ENCODE measurements at places on chromosomes 2 and 18. TPM values are rescaled to one million over a fixed set of nuclear protein-coding genes. Genes with fewer than 3 reads are reported as not detected.
A peak's percentile ranks its signal among the peaks of the same experiment; 100 is the strongest.

The LYPD6 gene
- 0.38 TPM for total RNA-seq

The DYNAP gene
- total RNA-seq: not detected

The RHBDD1 gene
- total RNA-seq: 39.3 TPM

The STON1 gene
- total RNA-seq: 44.7 TPM

The HOXD13 gene
- not detected for total RNA-seq

The SYT4 gene
- total RNA-seq: not detected

The RAB10 gene
- total RNA-seq: 86.1 TPM

DNA sequence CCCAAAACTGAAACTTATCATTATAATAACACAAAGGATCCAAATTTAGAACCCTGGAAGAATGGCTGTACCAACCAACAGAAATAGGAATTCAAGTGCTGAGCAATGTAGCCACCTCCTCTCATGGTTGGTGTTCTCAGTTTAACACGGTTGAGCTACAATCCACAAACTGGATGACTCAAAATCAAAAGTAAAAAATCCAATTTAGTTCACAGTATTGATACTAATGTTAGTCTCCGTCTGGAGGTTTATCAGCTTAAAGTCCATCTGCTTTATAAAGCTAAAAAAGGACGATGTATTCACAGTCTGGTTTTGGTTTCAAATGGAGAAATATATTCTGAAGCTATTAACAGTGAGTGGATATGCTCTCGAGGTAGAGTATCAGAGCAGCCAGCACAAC is 40.5 kb downstream of the CNTNAP5 start:
- DNase-seq: no peak

DNA sequence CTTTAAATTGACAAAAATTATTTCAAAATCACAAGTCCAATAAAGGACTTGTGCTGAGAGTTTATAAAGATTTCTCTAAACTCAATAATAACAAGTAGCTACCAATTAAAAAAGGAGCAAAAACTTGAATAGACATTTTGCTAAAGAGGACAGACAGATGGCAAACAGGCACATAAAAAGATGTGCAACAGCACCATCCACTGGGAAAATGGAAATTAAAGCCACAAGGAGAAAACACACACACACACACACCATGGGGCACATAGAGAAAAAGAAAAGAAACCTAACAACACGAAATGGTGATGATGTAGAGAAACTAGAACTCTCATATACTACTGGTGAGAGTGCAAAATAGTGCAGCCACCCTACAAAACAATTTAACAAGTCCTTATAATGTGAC is 12.6 kb upstream of the SLC9A4 start:
- no peak for DNase-seq

DNA sequence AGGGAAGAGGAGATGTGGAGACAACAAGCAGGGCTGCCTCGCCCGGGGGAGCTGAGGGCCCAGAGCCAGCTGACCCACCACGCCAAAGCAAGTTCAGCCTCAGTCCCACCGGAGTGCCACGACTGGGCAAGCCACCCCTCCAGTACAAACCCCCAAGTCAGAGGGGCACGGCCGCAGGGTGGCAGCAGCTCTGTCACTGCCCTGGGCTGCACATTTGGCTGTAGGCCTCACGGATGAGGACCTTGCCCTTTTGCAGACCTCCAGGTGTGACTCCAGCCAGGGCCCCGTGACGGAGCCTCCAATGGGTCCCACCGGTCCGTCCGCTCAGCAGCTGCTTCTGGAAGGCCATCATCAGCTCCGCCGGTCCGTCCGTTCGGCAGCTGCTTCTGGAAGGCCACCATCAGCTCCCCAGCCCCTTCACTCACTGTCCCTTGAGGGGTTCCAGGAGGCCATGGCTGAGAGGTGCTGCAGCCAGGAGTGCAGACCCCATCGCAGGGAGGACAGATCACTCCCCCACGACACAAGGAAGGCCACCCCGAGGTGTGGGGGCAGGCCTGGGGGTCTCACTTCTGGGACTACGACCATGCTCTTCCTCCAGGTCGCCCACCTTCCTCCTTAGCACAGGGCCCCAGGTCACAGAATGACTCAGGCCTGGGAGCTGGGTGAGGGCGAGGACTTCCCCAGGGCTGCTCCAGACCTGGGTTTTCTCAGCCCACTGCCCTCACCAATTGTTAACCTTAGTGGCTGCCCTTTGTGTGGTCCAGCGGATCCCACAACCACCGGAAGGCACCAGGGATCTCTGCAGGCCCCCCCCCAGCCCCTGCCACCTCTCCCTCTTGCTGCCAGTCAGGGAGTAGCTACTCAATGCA is 24.6 kb upstream of the STK25 start:
- DNase-seq: no peak

DNA sequence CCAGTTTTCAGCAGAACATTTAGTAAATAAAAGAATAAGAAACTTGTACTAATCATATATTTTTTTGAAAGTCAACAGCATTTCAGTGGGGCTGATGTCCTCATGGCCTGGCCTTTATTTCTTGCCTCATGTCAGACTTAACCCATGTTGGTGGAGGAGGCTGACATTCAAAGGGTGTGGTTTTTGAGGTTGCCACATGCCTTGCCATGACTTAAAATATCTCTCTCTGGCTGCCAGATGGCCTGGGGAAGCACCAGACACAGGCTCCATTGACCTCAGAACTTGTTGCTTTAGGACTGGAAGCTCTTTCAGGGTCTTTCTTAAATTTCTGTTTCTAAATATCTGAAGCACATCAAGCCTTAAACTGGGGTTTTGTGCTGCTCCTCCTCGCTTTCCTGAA is 32.5 kb upstream of the CD28 start:
- DNase-seq: no peak

DNA sequence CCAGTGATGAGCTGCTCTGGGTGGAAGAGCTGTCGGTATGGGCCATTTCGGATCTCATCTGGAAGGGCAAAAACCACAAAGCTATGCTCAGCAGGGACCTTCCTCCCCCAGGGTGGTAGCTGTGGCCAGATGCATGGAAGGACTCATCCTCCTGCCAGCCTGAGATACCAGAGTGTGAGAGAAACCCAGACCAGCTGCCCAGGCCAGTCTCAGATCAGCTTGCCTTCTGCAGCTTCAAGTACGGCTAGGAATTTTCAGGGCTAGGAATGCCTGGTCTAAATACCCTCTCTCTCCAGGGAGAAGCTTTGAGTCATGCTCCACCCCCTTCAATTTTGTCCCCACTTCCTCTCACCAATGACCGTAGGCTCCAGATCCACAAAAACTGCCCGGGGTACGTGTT is 1.4 kb upstream of the TUBA4B start:
- peak; percentile 36 for DNase-seq

DNA sequence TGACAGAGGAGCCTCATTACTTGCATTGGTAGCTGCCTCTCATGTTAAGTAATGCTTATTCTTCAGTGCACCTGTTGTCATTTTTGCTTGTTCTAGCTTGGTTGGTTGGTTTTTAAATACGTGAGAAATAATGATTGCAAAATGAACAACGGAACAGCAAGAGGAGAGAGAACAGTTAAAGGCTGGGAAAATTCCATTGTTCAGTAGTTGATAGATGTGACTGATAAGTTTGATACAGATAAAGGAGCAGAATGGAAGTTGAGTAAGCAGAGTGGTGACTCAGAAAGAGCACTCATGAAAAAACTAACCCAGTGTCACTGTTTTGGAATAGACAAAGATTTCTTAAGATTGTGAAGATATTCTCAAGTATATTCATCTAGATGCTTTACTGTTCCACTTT is 50.5 kb downstream of the MTA3 start:
- DNase-seq: no peak

DNA sequence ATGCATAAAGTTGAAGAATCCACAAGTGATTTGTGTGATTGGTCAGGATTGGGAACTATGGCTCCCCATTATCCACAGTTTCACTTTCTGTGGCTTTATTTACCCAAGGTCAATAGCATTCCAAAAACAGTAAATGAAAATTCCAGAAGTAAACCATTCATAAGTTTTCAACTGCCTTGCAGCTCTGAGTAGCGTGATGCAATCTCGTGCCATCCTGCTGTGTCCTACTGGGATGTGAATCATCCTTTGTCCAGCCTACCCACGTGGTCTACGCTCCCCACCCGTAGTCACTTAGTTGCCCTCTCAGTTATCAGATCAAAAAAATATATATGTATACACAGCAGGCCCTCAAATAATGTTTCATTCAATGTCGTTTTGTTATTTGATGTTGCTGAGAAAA is 89.0 kb upstream of the DLGAP1 start:
- DNase-seq: no peak

DNA sequence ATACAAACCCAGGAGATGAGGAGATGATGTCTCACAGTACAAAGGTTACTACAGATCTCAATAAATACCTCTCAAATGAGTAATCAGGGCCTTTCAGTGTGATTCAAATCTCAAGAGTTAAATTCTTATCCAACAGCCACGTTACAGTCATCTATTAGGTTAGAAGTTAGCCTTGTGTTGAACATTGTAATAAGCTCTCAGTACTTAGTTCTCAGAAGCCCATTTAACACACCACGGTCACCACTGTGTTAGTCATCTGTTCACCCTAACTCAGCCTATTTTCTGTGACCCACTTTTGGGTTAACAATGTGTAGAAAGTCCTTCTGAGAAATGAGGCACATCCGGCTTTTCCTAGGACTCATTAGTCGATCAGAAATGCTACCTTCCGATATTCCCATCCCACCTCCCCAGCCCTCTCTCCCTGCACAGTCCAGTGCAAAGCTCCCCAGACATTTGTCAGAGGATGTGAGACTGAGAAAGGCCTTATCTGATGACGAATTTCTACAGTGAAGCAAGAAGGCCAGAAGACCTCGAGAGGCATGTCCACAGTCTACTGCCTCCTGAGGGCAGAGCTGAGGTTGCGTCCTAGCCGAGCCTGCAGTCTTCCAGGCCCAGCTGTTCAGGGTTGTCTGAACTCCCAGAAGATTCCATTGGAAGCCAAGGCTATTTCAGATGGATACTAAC is 92.6 kb downstream of the ACTR2 start:
- DNase-seq: no peak
